Activated T-helper 1 cell treated with anti-CD3 and anti-CD28 coated beads, Interleukin-12 subunit alpha, Interleukin-12 subunit beta, Interleukin-2, Interleukin-4 antibody, amounts not matched to agents 30 ng/mL and 10 ng/mL and 1 ng/mL, durations not matched to agents 14 hours and 24 hours and 36 hours (primary cell): ENCODE measurements at places on chromosomes 11 and 22. TPM values are rescaled to one million over a fixed set of nuclear protein-coding genes. Genes with fewer than 3 reads are reported as not detected.

Gene TRIM29
- not detected in 2 replicates for total RNA-seq

Gene SLC15A3
- total RNA-seq = 1.7 and 2.0 TPM in 2 replicates

Gene TAF10
- total RNA-seq = 155 and 166 TPM in 2 replicates

Gene AMPD3
- total RNA-seq = 13.9 and 14.3 TPM in 2 replicates

Gene RIC3
- 4.7 and 7.4 TPM in 2 replicates for total RNA-seq

Gene SMIM35
- total RNA-seq = 0.10 and 0.16 TPM in 2 replicates

Gene TYR
- total RNA-seq = not detected in 2 replicates

Gene OR8G1
- total RNA-seq = not detected in 2 replicates

Gene PARVG
- total RNA-seq = 50.6 and 52.8 TPM in 2 replicates

Gene LDHAL6A
- not detected in 2 replicates for total RNA-seq

Gene MRGPRX3
- total RNA-seq = not detected in 2 replicates

Gene KBTBD3
- total RNA-seq = 4.1 and 5.8 TPM in 2 replicates

Gene SMC1B
- total RNA-seq = 0.44 and 0.83 TPM in 2 replicates

Gene CABP7
- not detected in 2 replicates for total RNA-seq

Gene PSMD13
- 261 and 266 TPM in 2 replicates for total RNA-seq

Gene BACE1-AS
- total RNA-seq = 4.8 and 5.7 TPM in 2 replicates

Gene HTR3A
- not detected in 2 replicates for total RNA-seq
